ENCODE measurements at places on chromosomes 12 and 14.

GRCh38 chr14:63212776-63213500 is 8.7 kb downstream of the RHOJ start:
- no peak overlapping the region for H3K27ac ChIP-seq
- DNase-seq = no peak
- no peak overlapping the region for H3K4me3 ChIP-seq
- no peaks in the 10 kb centered on the region for H3K36me3 ChIP-seq

- no peak overlapping the region for H3K4me3 ChIP-seq
- H3K27ac ChIP-seq = no peak overlapping the region
- no peak for DNase-seq
- no peaks in the 10 kb centered on the region for H3K4me1 ChIP-seq
- H3K27me3 ChIP-seq = no peaks in the 10 kb centered on the region
Observed at GRCh38 chr14:82879949-82880535, 1346.4 kb upstream of the SEL1L start.

GRCh38 chr12:62876938-62877548 is 57.9 kb downstream of the PPM1H start:
- H3K36me3 ChIP-seq = no peaks in the 10 kb centered on the region
- H3K4me3 ChIP-seq = no peak overlapping the region
- no peak for DNase-seq
- no peaks in the 10 kb centered on the region for H3K4me1 ChIP-seq

- H3K4me1 ChIP-seq = no peaks in the 10 kb centered on the region
- H3K27me3 ChIP-seq = no peaks in the 10 kb centered on the region
- no peak for DNase-seq
- no peaks in the 10 kb centered on the region for H3K36me3 ChIP-seq
- H3K27ac ChIP-seq = no peak overlapping the region
- no peak overlapping the region for H3K4me3 ChIP-seq
Observed at GRCh38 chr12:96419576-96420276, 19.5 kb upstream of the CDK17 start.

DNA sequence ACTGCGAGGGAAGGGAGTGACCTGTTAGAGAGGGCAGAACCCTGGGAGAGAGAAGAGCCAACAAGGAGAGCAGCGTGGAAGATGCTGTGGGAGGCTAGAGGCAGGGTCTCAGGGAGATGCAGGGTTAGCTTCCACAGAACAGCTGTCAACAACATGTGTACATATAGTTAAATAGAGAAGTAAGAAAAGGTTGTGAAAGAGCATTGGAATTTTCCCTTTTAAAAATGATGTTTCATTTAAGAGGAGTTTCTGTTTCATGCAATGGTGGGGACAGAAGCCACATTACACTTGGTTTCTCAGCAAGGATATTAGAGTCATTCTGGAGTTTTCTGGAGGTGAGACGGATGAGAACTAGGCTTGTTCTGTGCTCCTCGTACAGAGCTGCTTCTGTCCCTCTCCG is 23.8 kb upstream of the TBC1D30 start:
- H3K36me3 ChIP-seq = no peaks in the 10 kb centered on the region
- no peaks in the 10 kb centered on the region for H3K4me1 ChIP-seq
- DNase-seq = no peak
- H3K27ac ChIP-seq = no peak overlapping the region
- no peaks in the 10 kb centered on the region for H3K27me3 ChIP-seq

GRCh38 chr14:98130691-98131090 is 1141.3 kb downstream of the BCL11B start:
- H3K36me3 ChIP-seq = no peaks in the 10 kb centered on the region
- no peaks in the 10 kb centered on the region for H3K4me1 ChIP-seq
- no peak overlapping the region for H3K27ac ChIP-seq
- H3K4me3 ChIP-seq = no peak overlapping the region

GRCh38 chr12:97714107-97714563 is 251.5 kb downstream of the RMST start:
- H3K27me3 ChIP-seq = no peaks in the 10 kb centered on the region
- no peak overlapping the region for H3K27ac ChIP-seq
- no peaks in the 10 kb centered on the region for H3K36me3 ChIP-seq
- peaks cover 5% of the 10 kb centered on the region for H3K4me1 ChIP-seq
- no peak for DNase-seq
- H3K4me3 ChIP-seq = no peak overlapping the region

- DNase-seq = no peak
- H3K4me3 ChIP-seq = no peak overlapping the region
- no peaks in the 10 kb centered on the region for H3K27me3 ChIP-seq
- H3K36me3 ChIP-seq = no peaks in the 10 kb centered on the region
- H3K4me1 ChIP-seq = no peaks in the 10 kb centered on the region
Observed at GRCh38 chr12:561391-561705, 101.6 kb downstream of the B4GALNT3 start.

DNA sequence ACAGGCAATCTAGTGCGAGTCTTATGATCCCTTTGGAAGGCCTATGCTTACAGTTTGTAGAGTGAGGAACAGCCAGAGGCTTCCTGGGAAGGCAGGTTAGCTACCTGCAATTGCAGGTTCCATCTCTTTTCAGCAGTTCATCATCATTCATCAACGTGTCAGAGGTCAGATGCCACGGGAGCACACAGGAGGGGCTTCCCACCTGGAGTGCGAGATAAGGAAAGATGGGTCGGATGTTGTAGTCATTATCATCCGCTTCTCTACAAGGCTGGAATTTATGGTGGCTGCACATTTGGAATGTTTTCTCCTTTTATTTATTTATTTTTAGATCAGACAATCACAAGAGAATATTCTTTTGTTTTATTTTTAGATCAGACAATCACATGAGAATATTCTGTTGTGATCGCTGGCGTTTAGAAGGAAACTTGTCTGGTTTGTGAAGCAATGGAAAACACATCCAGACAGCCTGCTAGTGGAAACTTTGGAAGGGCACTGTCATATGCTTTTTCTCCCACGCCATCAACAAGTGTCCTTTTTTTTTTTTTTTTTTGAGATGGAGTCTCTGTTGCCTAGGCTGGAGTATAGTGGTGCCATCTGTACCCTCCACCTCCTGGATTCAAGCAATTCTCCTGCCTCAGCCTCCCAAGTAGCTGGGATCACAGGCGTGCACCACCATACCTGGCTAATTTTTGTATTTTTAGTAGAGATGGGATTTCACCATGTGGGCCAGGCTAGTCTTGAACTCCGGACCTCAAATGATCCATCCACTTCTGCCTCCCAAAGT is 1.9 kb upstream of the BICD1 start:
- no peaks in the 10 kb centered on the region for H3K27me3 ChIP-seq
- H3K27ac ChIP-seq = no peak overlapping the region
- no peaks in the 10 kb centered on the region for H3K36me3 ChIP-seq

GRCh38 chr12:10320643-10321042 is 13.0 kb downstream of the KLRD1 start:
- H3K4me3 ChIP-seq = no peak overlapping the region
- no peaks in the 10 kb centered on the region for H3K27me3 ChIP-seq
- no peak overlapping the region for H3K27ac ChIP-seq
- no peaks in the 10 kb centered on the region for H3K36me3 ChIP-seq
- no peaks in the 10 kb centered on the region for H3K4me1 ChIP-seq

DNA sequence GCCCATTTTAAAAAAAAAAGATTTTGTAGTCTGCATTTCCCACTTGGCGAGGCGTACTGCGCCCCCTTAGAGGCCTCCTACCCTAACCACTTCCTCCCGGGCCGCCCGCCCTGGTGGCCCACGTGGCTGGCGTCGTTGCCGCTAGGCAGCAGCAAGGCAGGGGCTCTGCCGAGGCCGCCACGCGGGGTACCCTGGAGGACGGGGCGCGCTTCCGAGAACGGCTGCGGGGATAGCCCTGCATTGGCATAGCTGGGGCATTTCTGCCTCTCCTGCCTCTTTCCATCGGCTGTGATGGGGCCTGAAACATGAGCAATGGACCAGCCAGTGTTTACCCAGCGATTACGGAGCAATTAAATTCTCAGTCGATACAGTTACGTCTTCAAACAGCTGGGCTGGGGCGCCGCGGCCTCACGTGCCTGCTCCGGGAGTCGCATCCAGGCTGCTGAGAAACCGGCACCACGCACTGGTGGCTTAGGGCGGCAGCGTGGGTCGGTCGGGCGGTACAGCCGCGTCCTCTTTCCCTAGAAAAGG is 38.0 kb downstream of the IQSEC3 start:
- no peaks in the 10 kb centered on the region for H3K36me3 ChIP-seq
- DNase-seq = peak; percentile 21
- H3K4me3 ChIP-seq = no peak overlapping the region
- no peak overlapping the region for H3K27ac ChIP-seq
- H3K27me3 ChIP-seq = no peaks in the 10 kb centered on the region

GRCh38 chr14:65392296-65392695 is 20.2 kb upstream of the FUT8 start:
- H3K4me1 ChIP-seq = no peaks in the 10 kb centered on the region
- no peak overlapping the region for H3K27ac ChIP-seq
- H3K27me3 ChIP-seq = no peaks in the 10 kb centered on the region
- no peak for DNase-seq
- no peak overlapping the region for H3K4me3 ChIP-seq
- H3K36me3 ChIP-seq = no peaks in the 10 kb centered on the region

GRCh38 chr14:51157012-51157411 is 62.1 kb upstream of the TRIM9 start:
- DNase-seq = peak; percentile 66
- H3K4me3 ChIP-seq = no peak overlapping the region
- H3K36me3 ChIP-seq = no peaks in the 10 kb centered on the region
- no peak overlapping the region for H3K27ac ChIP-seq
- no peaks in the 10 kb centered on the region for H3K4me1 ChIP-seq

DNA sequence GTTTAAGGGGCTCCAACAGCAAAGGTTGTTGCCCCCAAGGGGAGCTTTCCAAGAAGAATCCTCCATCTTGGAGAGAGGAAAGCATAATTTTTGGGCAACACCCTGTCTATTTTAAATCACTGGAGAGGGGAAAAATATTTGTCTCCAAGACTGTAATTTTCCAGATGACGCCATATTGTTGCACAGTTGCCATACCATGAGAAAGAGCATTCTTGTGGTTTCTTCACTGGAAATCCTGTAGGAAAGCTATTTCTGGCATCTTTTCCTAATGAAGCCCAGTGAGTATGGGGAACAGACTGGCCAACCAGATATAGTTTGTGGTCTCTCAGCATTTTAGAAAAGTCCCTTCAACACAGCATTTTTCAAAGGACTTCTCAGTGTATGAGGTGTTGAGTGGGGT is 88.1 kb upstream of the MANSC4 start:
- H3K27me3 ChIP-seq = no peaks in the 10 kb centered on the region
- DNase-seq = peak; percentile 94
- H3K4me3 ChIP-seq = no peak overlapping the region
- no peaks in the 10 kb centered on the region for H3K4me1 ChIP-seq
- no peak overlapping the region for H3K27ac ChIP-seq
- no peaks in the 10 kb centered on the region for H3K36me3 ChIP-seq

DNA sequence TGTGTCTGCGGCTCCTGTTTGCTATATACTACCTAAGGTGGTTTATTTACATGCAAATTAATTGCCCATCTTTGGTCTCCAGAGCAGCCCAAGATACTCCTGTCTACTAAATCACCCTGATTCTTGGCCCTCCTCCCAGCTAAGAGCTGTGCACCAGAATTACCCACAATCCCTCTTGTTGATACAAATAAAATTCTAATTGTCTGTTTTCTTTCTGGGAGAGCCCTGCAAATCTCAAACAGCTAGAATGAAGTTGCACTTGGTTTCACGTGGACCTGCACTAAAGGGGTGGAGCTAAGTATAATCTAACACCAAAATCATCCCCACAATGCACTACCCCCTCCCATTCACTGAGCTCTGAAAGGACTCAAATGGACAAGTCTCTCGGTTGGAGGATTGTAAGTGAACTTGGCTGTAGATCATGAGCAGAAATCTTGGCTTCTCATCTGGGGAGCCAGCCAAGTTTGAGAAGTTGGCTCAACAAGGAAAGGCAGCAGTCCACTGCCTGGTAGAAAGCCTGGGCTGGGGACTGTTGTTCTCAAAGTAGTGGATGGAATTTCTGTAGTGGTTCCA is 6.6 kb downstream of the MAX start:
- peak overlapping the region; percentile 10 for H3K27ac ChIP-seq
- no peak overlapping the region for H3K4me3 ChIP-seq
- no peak for DNase-seq
- peaks cover 27% of the 10 kb centered on the region for H3K36me3 ChIP-seq
- H3K27me3 ChIP-seq = no peaks in the 10 kb centered on the region

DNA sequence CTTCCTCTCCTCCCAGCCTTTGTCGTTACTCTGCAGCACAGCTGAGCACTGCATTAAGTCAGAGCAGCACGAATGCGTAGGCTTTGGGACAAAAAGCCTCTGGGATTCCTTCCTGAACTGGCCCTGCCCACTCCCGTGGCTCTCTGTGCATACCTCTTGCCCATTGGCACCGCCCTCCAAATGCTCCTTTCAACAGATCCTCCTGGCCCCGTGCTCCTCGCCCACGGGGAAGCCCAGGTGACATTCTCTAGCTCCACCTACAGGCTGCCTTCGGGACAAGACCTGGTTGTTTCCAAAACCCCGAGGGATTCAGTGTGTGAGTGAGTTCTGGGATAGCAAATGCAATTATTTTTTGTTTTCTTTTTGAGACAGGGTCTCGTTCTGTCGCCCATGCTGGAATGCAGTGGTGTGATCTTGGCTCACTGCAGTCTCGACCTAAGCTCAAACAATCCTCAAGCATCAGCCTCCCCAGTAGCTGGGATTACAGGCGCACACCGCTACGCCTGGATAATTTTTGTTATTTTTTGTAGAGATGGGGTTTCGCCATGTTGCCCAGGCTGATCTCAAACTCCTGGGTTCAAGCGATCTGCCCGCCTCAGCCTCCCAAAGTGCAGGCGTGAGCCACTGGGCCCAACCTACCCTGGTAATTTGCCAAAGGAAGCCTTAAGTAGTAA is 17.9 kb upstream of the TDRD9 start:
- no peak overlapping the region for H3K4me3 ChIP-seq
- H3K36me3 ChIP-seq = peaks cover 30% of the 10 kb centered on the region
- DNase-seq = peak; percentile 89

DNA sequence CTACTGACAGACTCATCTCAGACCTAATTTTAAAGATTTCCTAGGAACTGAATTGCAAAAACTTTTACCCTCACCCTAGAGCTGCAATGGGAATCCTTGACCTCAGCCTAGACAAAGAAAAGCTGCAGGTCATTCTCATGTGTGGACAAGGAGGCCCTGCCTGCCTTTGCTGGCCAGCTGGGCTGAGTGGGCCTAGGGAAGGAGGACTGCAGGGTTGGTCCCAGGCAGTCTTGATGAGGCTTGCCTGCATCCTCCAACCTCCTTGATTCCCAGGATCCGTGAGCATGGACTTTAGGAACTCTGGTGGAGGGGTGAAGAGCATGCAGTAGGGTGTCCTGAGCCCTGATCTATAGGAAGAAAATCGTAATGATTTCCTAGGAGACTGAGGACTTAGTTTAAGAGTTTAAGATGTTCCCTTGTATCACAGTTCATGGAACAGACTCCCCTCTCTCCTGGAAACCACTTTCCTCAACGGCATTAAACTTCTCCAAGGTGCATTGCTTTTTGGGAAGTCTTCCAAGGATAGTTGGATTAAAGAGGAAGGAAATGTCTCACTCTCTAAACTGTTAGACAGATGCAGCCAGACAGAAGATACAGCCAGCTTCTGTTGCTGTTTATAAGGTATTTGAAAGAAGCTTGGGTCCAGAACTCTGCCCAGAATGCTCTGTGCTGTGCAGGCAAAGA is 55.4 kb upstream of the DDX11 start:
- no peak overlapping the region for H3K27ac ChIP-seq
- H3K4me3 ChIP-seq = no peak overlapping the region
- no peaks in the 10 kb centered on the region for H3K4me1 ChIP-seq
- no peak for DNase-seq

Measured in cardiac muscle cell (in vitro differentiated cells and primary cell).